ENCODE measurements at places on chromosomes 7 and 10.
A peak's percentile ranks its signal among the peaks of the same experiment; 100 is the strongest.

- no peak for DNase-seq
Observed at GRCh38 chr7:154532771-154533170, 470.2 kb downstream of the PAXIP1 start.

GRCh38 chr10:28020993-28021982 is 22.4 kb upstream of the ODAD2 start:
- DNase-seq, result no peak

DNA sequence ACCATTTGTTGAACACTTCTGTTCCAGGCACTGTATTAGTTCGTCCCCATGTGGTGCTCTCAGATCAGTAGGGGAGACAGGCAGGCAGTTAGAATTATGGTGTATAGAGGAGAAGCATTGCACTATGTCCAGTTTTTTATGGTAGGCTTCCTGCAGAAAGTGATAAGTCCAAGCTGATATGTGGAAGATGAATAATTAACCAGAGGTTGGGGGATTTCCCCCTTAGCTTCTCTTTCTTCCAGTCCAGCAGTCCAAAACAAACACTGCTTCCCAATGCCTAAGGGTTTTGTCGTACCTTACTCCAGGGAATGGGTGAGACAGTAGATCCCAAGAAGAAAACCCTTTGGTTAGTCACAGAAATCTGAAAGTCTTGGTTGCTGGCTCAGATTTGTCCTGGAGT is 19.2 kb downstream of the HIF1AN start:
- DNase-seq, result peak; percentile 59

DNA sequence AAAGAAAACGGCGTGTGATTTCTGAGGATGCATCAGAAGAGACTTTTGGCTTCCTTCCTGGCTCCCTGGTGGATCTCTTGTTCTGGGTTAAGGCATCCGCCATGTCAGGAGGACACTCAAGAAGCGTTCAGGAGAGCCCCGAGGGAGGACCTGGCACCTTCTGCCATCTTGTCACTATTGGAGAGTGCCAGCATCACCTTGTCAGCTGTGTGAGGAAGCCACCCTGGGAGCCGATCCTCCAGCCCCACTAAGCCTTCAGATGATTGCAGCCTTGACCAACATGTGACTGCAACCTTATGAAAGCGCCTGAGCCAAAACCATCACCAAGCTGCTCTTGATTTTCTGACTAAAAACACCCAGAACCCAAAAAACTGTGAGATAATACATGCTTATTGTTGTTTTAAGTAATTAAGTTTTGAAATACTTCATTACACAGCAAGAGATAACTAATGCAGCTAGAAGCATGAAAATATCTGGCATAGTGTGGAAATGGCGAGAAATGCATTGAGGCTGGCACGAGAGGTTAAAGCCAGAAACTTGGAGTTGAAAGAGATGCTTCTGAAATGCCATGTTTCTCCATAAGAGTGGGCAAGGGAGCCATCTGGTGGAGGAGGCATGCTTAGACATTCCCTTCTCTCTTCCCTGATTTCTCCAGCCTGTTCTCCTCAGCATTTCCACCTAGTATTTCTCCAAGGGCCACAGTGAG is 5.4 kb upstream of the ZFYVE27 start:
- DNase-seq, result peak; percentile 63

DNA sequence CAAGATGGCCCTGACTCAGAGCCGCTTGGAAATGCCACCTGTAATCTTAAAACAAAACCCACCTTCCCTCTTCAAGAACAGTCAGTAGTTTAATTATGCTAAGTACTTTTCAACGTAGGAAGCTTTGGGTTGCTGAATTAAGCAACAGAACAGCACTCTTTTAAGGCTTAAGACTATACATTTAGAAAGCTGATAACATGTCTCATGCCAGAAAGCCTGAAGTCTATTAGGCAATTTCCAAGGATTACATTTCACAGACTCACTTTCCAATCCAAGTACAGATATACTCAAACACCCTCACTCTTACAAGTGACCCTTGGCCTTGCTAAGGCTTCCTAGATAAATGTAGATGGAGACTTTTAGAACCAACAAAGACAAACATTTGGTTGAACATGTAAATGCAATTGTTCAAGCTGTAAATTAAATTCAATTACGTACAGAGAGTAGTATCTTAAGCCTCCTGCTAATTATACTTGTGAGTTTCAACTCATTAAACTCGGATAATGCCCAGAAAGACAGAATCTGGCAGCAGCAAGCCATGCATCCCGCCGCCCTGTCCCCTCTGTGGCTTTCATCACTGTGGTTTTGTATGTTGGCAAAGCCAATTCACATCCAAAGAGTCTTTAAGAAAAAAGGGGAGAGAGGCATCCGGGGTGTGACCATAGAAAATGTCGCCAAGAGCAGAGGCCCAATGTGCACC is 283.1 kb upstream of the NRP1 start:
- no peak for DNase-seq

GRCh38 chr7:98110249-98111022 is 3.8 kb downstream of the LMTK2 start:
- peak; percentile 27 for DNase-seq

GRCh38 chr10:27192284-27192683 is 37.1 kb downstream of the MASTL start:
- DNase-seq, result peak; percentile 94

DNA sequence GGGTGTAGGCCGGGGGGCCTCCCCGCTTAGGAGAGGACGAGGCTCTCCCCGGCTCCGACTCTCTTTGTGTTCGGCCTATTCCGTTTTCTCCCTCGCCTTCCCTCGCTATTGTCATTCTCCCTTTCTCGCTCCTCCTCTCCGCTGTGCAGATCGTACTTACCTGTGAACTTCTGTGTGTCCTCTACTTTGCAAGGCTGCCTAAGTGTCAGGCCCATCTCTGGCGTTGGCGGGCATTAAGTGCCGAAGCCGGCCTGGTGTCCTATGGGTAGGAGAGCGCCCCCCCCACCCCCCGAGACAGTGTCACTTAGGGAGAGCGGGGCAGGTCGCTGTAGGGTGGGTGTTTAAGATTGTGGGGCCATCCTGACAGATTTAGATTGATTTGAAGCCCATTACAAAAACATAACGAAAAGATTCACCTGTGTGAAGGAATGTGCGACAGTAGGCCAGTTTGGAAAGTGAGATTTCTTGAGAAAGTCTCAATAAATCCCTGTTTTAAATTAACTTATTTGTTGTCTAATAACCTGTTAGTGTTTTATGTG is 579 bp downstream of the RBM33 start:
- peak; percentile 20 for DNase-seq

DNA sequence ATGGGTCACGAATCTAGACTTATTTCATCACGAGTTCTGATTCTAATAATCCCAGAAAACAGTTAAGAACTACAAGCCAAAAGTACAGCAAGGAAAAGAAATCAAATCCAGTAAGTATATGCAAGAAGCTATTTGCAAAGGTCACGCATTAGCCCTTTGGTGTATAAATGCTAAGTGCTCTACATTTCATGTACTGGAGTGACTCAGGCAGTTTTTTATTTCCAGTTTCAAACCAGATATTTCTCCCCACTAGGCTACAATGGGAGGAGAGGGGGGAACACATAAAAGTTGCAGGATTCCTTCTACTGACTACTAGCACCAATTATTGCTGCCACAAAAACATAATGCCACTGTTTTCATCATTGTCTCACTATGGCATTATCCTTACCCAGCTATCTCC is 148.0 kb downstream of the NRCAM start:
- no peak for DNase-seq

DNA sequence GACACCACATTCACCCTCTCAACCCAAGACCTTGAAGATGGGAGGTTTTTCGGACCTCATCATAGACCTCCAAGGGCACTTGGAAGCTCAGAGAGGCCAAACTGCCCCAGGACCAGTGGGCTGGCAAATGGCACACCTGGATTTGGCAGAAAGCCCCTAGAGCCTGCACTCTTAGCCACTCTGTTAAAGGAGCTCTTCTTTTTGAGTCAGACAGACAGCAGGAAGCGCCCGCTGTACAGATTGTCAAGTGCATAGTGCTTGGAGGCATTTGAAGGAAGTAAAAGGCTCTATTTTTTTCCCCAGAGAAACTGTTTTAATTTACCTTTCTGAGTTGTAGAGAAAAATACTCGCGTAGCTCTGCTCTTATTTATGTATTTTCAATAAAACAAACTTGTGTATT is 408.6 kb upstream of the GALNT17 start:
- no peak for DNase-seq

- no peak for DNase-seq
Observed at GRCh38 chr10:113983552-113983951, 60.1 kb upstream of the ADRB1 start.

DNA sequence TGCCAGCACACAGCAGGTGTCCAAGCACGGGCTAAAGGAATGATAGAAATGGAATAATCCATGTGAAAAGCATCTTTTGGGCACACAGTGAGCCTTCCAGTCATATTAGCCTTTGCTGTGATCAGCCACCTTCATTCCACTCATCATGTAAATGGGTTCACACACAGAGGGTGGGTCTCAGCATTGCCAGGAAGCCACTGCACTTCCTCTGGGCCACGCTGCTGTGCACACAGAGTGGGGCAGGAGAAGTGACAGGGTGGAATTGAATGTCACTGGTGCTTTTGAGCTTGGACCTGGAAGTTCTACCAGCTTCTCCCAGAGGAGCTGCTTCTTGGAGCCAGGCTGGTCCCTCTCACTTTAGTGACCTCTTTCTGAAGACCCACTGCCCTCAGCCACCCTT is 203.5 kb downstream of the USP6NL start:
- no peak for DNase-seq

GRCh38 chr10:132547421-132547861 is 9.9 kb downstream of the INPP5A start:
- DNase-seq, result no peak

DNA sequence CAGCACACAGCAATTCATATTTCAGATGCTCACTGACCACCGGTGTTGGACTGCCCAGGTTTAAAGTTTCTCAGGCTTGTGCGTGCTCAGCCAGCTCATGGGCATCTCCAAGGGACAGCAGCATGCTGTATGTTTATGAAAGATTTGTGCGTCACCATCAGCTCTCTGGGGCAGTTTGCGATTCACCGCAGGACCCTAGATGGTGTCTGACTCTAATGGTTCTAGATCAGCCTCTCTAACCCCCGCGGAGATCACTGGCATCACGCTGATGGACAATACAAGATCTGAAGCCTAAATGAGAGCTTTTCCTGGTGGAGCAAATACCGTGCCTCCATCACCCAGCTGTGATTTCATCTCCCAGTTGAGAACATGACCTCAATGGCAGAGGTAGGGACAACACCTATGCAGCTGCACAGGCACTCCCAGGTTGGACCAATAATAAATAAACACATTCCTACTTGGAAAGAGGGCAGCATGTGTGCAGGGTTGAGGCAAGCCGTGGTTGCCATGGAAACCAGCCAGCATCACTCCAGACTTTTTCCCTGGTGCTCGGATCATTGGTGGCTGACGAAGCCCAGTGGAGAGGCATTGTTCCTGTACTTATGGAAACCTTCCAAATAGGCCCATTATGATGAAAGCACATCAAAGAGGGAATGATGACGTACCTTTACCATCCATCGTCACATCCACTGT is 253.6 kb downstream of the KCNMA1 start:
- no peak for DNase-seq

- no peak for DNase-seq
Observed at GRCh38 chr10:25758041-25758457, 176.0 kb upstream of the MYO3A start.

GRCh38 chr10:91519899-91520514 is 109.9 kb downstream of the HECTD2 start:
- DNase-seq, result no peak

DNA sequence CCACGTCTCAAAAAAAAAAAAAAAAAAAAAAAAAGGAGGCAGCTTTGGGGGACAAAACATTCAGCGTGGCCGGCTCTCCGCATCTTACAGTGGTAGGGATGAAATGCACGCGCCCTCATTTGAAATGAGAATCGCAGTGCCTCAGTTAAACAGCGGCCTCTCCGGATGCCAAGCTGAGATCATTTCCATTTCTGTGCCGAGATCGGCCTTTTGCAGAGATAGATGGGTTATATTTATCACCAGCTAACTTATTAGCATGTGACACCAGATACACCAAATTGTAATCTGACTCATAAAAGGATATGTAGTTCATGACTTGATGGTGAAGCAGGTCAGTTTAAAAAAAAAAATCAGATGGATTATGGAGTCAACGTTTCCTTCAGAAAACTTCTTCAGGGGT is 138.7 kb downstream of the CUX1 start:
- DNase-seq, result no peak

DNA sequence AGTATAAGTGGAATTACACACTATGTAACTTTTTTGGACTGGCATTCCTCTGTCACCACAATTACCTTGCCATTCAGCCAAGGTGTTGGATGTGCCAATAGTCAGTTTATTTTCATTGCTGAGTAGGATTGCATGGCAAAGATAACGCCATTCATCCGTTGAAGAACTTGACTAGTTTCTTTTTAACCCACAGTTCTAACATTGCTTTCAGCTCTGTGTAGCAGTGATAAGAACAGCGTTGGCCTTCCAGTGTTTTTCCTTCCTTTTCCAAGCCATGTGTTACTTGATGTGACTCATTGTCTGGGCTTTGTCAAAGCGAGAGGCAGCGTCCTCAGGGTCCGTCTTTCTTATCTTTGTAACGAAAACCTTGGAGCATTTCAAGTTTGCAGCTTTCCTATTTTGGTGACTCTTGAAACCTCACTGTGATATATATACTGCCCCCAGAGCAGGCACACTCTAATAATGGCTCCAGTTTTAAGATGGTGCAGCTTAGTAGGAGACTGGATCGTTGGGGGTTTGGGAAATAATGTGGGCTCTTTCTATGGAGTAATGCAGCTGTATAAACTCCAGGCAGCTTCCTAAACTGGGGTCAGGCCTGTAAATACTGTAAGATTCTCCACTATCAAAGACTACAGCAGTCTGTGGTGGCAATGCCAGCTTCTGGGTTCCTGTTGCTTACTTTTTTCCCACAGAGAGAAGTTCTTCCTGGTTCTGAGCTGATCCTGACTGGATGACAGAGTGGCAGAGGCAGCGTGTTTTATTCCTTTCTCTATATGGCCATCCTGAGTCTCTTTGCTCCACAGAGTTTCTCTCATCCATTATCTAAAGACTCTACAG is 41.7 kb downstream of the AKR1E2 start:
- DNase-seq, result no peak

- DNase-seq, result no peak
Observed at GRCh38 chr7:144628176-144628575, 207.7 kb downstream of the TPK1 start.

Data from RCC 7860 (cell line).